NCI-H748 treated with DMSO at 0.1 percent for 48 hours (cell line): ENCODE measurements at places on chromosomes 7 and 10.

- no peak for DNase-seq
Observed at GRCh38 chr7:36186359-36187121, 33.5 kb downstream of the EEPD1 start.

GRCh38 chr10:97318772-97319651 lies at the start of gene FRAT1:
TSS of gene FRAT1 (plus strand) at chr10:97319271. CDS start at chr10:97319454, 183 bp downstream.
- peak; percentile 47 for DNase-seq

GRCh38 chr7:105934572-105935185 lies 28.4 kb upstream of the CDHR3 start:
- peak; percentile 14 for DNase-seq

GRCh38 chr7:138008019-138008587 lies 6.2 kb upstream of the CREB3L2 start:
- no peak for DNase-seq

DNA sequence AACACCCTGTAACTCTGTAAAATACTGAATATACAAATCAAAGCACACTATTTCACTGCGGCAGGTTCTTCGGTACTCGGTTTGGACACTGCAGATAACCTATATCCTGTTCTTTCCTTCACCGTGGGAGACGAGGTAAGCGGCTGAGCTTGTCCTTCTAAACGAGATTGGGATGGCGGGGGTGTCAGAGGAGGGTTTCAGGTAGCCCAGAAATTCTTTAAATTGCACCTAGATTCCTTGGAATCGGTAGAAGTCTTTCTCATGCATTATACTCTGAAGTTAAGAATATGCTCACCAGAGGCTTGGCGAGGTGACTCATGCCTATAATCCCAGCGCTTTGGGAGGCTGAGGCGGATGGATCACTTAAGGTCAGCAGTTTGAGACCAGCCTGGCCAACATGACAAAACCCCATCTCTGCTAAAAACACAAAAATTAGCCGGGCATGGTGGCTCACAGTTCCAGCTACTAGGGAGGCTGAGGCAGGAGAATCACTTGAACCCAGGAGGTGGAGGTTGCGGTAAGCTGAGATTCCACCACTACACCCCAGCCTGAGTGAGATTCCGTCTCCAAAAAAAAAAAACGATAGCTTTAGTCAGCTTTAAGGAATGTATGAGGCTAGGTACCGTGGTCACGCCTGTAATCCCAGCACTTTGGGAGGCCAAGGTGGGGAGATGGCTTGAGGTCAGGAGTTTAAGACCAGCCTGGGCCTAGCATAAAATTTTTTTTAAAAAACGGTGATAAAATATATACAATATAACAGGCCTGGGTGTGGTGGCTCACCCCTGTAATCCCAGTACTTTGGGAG lies 10.1 kb upstream of the LAT2 start:
- DNase-seq: no peak

- DNase-seq: no peak
Observed at GRCh38 chr7:54882694-54883093, 123.7 kb upstream of the SEC61G start.

DNA sequence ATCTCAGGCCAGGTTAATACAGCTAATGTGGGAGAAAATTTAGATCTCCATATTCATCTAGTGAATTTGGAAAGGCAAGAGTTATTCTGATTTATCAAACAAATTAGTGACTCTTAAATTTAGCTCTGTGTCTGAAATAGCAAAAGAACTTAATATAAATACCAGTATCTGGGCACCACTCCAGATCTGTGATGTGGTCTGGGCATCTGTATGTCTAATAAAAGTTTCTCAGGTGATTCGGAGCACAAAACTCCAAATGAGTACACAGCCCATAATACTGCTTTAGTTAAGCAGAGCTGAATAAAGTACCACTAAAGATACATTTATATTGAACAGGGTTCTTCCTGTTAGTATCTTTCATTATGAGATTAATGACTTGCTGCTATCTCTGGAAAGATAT lies 261.4 kb downstream of the BAMBI start:
- DNase-seq: no peak

DNA sequence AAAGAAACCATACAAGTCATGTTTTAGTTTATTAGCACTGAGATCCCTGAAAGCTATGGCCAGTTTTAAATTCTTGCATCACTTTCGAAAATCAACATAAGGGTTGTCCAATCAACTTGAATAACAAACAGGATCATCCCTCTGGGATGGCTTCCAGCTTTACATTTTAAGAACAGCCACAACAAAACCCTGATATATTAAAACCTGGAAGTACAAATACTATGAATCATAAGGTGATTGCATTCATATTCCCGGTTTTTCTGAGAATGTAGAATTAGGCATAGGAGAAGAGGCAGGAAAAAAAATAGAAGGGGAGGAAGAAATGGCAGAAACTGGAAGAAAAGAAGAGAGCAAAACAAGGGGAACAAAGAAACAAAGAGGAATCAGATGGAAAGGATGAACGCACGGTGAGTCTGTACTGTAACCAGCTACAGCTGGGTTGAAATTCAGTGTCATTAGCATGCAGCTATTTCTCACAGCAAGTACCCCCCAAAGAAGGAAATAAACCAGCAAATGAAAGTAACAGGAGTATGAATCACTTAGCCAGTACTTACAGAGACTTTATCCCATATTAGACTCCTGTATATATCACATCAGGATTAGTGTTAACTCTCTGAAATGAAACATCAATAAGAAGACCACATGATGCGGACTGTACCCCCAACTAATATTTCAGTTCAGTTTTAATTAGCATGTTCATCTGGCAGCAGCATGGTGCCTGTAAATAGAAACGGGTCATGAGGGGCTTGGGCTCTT lies 301.3 kb downstream of the RNLS start:
- DNase-seq: no peak

GRCh38 chr10:73060173-73060572 lies 36.5 kb downstream of the P4HA1 start:
- no peak for DNase-seq

GRCh38 chr10:48305905-48306264 lies 592 bp upstream of the MAPK8 start:
- no peak for DNase-seq

GRCh38 chr10:67327626-67328535 lies 368.1 kb downstream of the CTNNA3 start:
- DNase-seq: no peak

- DNase-seq: no peak
Observed at GRCh38 chr10:21144047-21144446, 246.9 kb upstream of the NEBL start.

DNA sequence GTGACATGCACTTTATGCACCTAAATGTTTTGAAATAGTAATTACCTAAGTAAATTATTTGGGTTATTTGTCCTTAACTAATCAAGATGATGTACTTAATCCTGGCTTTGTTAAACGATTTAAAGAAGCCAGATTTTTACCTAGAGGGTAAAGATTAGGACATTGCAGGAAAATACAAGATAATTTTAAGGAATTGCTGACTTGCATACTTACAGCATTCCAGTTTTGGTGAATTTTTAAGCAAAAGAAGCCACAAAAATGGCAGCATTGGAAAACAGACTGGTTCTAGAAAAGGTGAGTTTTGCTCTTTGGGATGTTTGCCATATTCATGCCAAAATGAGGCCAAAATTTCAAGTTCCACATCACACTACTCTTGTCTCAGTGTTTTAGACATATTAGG lies 33.4 kb downstream of the BCAP29 start:
- no peak for DNase-seq

DNA sequence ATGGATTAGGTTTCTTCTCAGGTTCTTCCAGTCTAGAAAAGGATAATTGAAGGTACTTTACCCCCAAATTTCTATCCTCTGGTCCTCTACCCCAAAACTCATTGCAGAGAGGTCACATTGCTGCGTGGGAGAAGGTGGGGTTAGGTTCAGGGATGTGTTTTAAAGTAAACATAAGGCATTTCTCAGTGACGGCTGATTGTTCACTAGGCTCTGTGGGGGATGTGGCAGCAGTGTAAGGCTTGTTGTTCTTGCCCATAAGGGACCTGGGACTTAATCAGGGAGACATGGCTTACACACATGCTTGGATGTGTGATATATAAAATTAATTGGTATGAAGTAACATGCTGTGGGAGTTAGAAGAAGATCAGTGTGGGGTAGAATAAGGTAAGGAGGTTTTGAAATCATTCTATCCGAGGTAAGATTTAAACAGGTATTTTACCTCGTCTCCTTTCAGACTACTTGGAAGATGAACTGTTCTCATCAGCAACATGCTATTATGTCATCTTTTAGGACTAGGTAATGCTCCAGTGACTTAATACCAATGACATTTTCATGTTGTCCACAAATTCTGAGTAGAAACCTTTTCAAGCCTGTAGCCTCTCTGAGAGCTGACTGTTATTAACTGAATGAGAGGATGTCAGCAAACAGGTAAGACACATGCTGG lies 6.6 kb downstream of the CCDC126 start:
- no peak for DNase-seq
